Anterior cingulate cortex (tissue), 58 donors: ENCODE measurements at places on chromosomes 1 and 21.

DNA sequence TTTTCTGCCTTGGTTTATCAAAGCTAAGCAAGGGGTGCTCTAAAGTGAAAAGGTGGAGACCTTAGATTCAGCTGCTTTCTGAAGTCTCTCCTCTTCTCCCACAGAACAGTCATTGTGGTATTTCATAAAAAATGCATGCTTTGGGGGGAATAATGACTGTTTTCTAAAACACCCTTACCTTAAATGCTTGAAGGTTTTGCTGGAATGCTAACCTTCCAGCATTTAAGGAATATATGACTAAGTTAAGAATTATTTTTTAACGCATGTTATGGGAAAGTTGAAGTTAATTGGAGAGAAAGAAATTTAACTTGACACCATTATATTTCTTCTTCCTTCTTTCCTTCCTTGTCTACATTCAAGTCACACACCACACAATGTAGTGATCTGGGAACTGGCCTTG, 162.5 kb downstream of the ROR1 start:
- no peak for DNase-seq

DNA sequence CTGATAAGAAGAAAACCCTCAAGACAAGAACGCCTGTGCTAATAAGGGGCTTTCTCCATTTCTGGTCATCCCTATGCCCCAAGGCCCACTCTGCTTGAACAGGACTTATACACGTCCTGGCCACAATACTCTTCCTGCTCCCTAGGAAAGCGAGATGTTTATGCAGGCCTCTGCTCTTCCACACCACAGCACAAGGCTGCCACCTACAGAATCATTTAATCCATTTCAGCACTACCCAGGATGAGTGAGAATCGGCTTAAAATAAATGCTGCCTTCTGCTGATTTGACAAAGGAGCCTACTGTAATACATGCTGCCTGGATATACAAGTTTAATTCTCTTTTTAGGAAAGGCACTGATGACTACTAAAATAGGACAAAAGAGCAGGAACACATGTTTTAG, 29.4 kb downstream of the FRRS1 start:
- DNase-seq, result peak; percentile 21

GRCh38 chr1:145977016-145977415, 12.5 kb downstream of the POLR3GL start:
- no peak for DNase-seq

- no peak for DNase-seq
Measured at GRCh38 chr1:219140303-219140877, 33.3 kb upstream of the LYPLAL1 start.

DNA sequence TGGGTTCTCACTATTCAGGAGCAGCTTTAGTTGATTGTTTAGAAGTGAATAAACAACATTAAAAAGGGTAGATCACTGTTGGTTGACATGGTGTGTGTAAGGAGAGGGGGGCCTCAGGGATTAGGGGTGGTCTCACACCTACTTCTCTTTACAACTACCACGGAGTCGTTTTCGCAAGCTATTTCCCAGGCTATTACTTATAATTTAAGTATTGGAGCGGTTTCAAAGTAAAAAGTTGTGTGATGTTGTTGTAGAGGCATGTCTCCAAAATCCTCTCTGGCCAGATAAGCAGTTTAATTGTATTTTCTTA, 1.3 kb downstream of the GPSM2 start:
- DNase-seq, result no peak

DNA sequence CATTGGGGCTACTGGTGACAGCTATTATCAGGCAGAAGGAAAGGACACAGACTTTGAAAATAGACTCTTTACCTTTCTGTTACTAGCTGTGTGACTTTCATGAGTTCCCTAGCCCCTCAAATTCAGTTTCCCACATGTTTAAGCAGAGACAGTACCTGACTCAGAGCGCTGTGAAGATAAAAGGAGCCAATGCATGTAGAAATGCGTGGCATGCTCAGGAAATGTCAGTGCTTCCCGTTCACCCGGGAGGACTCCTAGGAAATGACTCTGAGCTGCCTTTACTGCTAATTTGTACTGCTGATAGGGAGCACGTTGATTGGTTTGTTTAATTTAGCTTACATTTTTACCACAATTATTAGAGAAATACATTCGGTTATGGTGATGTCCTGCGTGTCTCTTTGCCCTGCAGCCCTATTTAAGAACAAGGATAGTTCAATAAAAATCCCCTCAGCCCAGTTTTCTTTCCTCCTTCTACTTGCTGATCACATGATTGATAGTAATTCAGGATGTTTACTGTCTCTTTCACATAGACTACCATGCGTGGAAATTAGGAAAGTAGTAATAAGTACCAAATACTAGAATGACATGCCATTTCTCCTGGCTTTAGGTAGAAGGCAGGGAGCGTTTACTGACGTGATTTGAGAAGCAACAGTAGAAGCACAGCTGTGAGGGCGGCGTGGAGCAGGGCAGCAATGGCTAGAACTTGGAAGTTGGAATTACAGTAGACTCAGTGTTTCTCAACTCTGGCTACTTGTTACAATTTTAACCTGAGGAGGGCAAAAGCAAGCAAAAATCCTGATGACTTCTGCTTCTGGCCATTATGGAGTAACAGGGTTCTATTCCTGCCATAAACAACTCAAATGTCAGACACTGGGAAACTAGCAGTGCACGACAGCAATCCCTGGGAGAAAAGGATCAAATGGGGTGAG, 15.9 kb downstream of the PDIK1L start:
- DNase-seq, result no peak

- DNase-seq, result no peak
Measured at GRCh38 chr1:52635321-52636089, 2.5 kb downstream of the SHISAL2A start.

- DNase-seq, result no peak
Measured at GRCh38 chr1:223649222-223649621, 16.3 kb downstream of the CAPN8 start.

DNA sequence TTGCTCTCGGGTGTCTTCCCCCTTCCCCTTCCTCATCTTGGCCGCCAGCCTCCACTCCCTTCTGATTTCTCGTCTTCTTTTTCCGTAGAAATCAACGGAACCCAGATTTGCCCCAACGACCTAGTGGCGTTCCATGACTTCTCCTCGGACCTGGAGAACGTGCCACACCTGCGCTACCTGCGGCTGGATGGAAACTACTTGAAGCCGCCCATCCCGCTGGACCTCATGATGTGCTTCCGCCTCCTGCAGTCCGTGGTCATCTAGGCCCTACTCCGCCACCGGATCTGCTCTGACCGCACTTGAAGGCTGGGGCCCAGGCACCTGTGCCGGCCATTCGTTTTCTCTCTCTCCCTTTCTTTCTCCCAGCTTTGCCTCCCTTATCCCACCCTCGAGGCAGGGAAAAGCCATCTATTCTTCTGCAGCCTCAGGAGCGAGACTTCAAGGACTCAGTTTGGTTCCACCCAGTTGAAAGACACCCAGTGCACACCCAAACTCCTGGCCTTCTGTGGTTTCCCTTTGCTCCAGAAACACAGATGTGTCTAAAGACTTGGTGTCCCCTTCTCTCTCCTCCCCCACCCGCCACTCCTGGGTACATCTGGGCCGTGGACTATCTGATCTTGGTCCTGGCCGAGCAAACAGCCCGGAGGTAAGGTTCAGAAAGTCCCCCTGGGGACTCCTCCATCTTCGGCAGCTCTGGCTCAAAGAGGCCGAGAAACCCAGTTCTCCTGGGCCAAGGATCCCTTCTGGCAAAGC, 7.2 kb upstream of the OPTC start:
- no peak for DNase-seq

- DNase-seq, result no peak
Measured at GRCh38 chr1:214108097-214108446, 120.3 kb downstream of the PROX1 start.

DNA sequence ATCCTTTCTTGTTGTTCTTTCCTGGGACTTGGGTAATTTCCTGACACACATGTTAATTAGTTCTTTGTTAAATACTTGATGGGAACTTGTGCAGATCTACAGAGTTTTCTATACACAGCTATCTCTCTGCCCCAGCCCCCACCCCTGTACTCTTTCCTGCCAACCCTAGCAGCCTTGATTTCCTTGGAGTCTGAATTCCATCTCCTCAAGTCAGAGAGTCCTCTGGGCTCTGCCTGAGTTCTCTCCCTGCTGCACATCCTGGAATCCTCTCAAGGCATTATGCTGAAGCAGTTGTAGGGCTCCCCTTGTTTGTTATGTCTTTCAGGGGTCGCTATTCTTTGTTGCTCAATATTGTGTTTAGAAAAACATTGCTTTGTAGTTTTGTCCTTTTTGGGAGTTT, 384.7 kb downstream of the RPS6KC1 start:
- DNase-seq, result no peak

- peak; percentile 57 for DNase-seq
Measured at GRCh38 chr21:24115141-24115540, 1492.1 kb downstream of the MRPL39 start.

- no peak for DNase-seq
Measured at GRCh38 chr1:205925736-205926135, 17.5 kb downstream of the SLC26A9 start.

GRCh38 chr1:154520333-154520732, 18.1 kb upstream of the SHE start:
- DNase-seq, result no peak

GRCh38 chr1:31295874-31296485, 608 bp downstream of the SNRNP40 start:
- no peak for DNase-seq

GRCh38 chr1:184562806-184563205, 176.0 kb downstream of the C1orf21 start:
- DNase-seq, result no peak

GRCh38 chr1:178232949-178233348, 139.0 kb downstream of the RASAL2 start:
- DNase-seq, result no peak

- DNase-seq, result no peak
Measured at GRCh38 chr1:41626616-41627375, 142.3 kb upstream of the EDN2 start.

- DNase-seq, result no peak
Measured at GRCh38 chr1:200561856-200562214, 58.7 kb downstream of the KIF14 start.

DNA sequence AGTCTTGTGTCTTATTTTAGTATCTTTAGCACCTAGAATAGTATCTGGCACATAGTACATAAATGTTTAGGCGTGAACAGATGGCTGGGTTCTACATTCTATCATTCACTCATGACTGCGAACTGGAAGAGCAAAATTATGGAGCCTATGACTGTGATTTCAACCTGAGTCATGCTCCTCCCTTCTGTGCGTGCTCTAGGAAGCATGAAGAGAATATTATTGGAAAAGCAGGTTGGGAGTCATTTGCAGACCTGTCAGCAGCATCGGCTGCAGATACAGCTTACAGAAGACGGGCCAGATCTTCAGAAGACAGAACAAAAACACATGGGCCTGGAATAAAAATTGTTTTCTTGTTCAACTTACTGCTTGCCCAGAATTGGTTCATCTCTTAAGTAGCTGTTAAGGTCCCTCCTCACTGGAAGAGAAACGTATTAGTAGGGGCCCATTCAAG, 344.0 kb upstream of the USP24 start:
- no peak for DNase-seq

GRCh38 chr1:191953526-191953925, 204.7 kb upstream of the RGS18 start:
- no peak for DNase-seq

DNA sequence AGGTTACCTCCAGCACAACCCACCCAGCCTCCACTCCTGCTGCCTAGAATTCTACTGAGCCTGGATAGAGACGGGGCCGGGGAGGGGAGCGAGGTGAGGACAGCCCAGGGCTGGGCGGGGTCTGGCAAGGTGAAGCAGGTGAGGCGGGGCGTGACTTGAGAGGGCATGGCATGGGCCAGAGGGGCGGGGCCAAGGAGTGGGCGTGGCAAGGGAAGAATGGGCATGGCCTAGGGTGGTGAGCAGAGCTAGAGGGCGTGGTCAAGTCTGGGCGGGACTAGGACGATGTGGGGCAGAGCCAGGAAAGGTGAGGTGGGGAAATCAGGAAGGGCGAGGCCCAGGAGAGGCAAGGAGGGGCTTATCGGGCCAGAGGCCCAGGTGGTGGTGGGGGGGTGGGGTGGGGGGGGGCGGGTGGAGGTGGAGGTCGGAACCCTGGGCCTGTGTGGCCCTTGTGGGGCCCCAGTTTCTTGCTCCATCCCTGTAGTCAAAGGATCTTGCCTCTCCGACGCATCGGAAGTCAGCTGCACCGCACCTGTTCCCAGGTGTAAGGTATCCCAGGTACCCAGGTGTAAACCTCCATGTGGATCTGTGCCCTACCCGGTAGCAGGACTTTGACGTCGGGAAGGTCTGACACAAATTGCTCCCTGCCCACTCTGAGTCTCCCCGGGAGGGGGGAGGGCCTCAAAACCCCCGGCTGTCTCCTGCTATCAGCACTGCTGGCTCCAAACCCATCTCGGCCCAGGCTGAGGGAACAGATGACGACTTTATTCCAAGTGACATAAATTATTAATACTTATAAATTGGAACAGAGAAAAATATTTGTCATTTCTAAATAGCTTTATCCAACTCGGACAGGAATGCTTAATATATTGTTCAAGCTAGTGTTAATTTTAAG, 32.9 kb upstream of the UTS2 start:
- no peak for DNase-seq

GRCh38 chr1:64199154-64199553, 4.3 kb upstream of the UBE2U start:
- no peak for DNase-seq

DNA sequence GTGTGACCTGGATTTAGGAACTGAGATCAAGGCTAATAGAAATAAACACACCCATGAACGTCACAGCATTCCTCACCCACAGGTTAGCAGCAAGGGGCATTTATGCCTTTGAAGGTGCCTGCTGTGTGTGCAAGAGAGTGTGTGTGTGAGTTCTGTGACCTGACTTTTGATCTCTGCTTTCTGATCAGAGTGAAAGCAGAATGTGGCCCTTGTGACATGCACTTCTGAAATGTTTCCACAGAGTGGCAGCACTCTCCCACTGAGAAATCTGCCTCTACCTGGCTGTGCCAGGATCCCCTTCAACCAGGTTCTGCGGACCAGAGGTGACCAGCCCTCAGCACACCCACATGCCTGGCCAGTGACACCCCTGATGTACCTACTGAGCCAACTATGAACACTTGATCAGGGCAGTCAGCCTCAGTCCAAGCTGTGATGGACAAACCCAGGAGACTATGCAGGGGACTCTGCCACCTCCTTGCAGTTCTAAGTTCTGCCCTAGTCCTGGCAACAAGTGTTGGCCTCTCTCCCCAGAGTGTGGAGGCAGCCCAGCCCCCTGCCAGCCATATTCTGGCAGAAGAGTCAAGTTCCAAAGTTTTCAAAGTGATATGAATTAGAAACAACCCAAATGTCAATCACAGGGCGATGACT, 41.0 kb downstream of the RXRG start:
- no peak for DNase-seq
